Activated naive CD4-positive, alpha-beta T cell treated with Interleukin-2 at 50 U/mL for 16 hours (primary cell): ENCODE measurements at places on chromosomes 3 and 15.

DNA sequence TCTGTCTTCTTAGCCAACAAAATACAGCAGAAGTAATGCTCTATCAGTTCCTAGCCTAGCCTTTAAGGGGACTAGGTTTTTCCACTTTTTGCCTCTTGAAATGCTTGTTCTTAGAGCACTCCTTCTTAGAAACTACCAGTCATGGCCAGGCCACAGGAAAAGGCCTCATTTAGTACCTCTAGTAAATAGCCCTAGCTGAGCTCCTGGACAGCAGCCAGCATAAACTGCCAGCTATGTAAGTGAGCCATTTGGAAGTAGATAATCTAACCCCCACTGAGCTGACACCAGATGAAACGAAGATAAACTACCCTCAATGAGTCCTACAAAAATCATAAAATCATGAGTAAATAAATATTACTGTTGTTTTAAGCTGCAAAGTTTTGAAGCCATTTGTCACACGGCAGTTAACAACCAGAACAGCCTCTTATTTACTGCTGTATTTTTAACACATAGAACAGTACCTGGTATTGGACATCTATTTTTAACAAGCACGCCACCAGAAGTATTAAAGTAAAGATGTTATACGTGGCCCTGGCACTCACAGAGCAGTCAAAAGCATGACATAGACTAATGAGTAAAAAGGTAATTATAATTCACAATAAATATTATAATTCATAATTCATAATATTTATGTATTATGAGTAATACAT lies 12.0 kb downstream of the TBC1D5 start:
- no peak for DNase-seq

GRCh38 chr3:133588784-133589465 lies 15.4 kb downstream of the CDV3 start:
- DNase-seq: no peak

DNA sequence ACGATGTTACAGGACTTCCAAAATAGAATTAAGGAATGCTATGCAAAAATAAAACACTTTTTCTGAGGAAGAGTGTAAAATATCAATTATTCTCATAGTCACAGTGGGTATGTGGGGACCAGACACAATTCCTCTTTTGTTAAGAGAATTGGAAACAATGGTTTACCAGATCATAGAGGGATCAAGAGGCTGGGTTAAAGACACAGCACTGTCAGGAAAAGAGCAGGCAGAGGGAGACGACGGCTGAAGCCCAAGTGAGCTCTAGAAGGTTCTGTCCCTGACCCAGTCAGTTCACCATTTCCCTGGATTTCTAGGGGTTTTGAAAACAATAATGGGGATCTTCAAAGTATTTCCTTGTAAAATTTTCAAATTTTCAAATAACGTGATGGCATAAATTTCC lies 54.0 kb upstream of the POLR2M start:
- DNase-seq: no peak

- DNase-seq: no peak
Observed at GRCh38 chr3:195697582-195698324, 23.0 kb upstream of the MUC20 start.

DNA sequence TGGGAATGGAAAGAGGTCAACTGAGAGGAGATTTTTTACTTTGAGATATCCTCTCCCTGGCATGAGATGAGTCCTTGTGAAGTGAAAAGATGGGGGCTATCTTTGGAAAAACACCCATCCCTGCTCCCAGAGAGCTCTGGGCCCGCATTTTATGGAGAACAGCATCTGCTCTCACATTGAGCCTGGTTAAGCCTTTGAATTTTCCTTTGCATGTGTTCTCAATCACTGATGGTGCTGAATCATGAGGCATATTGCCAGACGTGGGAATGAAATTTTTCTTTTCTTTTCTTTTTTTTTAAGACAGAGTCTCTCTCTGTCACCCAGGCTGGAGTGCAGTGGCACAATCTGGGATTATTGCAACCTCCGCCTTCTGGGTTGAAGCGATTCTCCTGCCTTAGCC lies 24.4 kb downstream of the TMEM45A start:
- no peak for DNase-seq

DNA sequence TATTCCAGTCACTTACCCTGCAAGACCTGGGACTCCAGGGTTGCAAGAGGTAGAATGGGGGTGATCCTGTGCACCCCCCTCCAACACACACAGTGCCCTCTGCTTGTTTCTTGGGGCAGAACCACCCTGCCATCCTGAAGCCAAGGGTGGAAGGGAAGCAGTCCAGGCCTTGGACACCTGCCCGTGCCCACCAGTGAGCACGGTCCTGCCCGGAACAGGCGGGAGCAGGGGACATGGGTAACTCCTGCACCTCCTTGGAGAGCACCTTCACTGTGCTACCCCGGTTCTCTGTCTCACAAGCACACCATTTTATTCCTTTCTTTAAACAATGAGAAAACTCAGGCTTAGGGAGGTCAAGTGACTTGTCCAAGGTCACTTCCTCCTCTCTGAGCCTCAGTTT lies 57.0 kb downstream of the SLC6A6 start:
- DNase-seq: no peak

- no peak for DNase-seq
Observed at GRCh38 chr3:160665231-160665630, 11.7 kb upstream of the ARL14 start.
